ENCODE measurements at places on chromosomes 5 and 9.

GRCh38 chr5:132233081-132233480, 5.4 kb upstream of the P4HA2 start:
- DNase-seq, result no peak

DNA sequence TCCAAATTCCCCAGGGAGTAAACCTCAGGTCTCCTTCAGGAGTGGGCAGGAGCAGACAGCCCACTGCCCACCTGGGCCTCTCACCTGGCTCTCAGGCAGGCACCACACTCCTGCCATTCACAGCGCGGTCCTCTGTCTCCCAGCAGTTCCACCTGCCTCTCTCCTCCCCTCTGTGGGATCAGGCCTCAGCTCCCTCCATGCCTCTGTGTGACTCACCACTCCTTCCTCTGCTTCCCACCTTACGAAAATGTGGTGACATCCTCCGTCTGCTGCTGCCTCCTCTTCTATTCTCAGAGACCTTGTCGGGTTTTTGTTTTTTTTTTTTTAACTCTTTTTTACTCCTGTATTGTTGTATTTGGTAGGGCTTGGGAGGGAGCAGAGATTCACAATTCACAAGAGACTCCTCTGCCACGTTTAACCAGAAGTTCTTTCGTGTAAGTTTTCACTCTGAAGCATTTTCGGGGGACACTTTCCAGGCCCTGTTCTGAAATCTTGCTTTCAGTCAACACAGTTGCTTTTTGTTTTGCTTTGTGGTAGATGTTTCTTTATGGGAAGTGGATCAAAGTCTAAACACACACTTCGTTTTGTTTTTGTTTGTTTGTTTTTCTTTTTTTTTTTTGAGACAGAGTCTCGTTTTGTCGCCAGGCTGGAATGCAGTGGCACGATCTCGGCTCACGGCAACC, 21.1 kb upstream of the CDKN2AIPNL start:
- DNase-seq, result no peak

- peak; percentile 59 for DNase-seq
Measured at GRCh38 chr9:136201609-136202453, 3.1 kb downstream of the LHX3 start.

DNA sequence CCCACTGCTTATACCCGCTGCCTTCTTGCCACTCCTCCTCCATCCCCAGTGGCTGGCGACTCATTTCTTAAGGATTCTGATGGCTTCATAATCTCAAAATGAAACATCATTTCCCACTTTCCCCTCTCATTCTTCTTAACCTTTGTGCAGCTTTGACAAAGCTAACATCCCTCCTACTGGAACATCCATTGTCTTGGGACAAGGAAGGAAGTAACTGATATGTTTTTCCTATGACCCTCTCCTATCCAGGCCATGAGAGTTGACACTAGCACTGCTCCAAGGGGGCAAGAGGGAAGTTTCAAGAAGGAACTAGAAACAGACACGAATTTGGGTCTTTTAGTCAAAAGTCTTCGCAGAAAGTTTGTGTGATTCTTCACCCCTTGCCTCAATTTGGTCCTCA, 71.7 kb upstream of the SNX2 start:
- peak; percentile 50 for DNase-seq

DNA sequence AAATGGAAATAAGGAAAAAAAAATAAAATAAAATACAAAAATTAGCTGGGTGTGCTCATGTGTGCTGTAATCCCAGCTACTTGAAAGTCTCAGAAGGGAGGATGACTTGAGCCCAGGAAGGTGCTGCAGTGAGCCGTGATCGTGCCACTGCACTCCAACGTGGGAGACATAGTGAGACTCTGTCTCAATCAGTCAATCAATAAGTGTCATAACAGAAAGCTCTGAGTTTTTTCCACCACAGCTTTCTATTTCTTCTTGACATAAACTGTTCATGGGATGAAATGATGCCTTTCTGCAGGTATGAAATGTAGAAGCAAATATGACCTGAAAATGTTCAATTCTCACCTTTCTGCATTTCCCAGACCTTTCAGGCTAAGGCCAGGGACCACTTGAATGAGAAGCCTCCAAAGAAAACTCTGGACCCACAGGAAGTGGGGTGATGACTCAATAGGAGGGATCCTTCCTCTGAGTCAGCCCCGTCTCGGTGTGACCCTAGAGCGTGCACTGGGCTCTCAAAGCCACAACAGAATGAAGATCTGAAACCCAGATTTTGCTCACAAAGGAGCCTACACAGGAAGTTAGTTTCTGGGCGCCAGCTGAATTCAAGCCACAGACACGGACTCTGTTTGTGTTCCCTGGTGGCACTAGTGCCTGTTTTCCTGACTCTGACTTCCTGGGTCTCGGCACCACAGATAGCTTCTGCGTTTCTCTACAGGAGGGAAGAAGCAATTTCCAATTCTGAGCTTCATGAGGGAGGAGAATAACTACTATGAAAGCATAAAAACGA, 62.0 kb downstream of the ANKH start:
- DNase-seq, result peak; percentile 86

DNA sequence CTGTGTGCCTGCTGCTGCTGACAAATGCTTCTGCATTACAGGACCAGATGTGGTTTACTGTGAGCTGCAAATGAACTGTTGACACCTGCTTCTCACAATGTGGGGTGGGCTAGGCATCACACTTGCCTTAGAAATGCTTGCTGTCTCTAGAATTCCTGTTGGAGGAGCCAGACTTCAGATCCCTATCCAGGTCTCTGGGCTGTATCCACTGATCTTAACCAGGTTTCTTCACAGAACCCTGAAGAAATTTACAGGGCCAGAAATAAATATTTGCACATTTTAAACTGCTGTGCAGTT, 255.4 kb downstream of the FAM114A2 start:
- DNase-seq, result no peak

DNA sequence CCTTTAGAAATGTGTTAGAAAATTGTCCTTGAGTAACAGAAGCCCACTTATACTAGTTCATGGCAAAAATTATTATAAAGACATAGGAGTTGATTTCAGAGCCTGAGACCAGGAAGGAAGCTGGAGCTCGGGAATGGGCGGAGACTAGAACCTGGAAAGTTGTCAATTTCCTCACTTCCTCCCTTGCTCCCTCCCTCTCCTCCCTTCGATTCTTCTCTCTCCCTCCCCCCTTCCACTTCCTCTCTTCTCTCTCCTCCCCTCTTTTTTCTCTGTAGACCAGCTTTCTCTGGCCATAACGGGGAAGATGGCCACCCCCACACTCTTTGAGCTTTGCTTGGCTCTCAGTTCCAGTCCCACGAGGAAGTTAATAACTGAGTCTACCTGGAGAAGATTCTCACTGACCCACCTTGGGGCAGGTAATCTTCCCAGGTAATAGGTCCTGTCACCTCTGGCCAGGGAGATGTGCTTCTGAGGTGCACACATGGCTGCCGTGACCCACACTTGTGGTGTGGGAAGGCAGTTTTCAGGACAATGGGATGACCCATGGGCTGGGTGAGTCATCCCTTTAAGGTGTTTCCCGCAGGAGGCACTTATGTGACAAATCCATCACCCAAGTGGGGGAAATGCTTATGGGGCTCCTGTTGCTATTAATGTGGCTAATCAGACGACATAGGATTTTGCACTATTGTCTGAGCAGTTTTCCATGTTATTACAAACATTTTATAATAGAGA, 78.7 kb downstream of the HSPA4 start:
- DNase-seq, result peak; percentile 51

DNA sequence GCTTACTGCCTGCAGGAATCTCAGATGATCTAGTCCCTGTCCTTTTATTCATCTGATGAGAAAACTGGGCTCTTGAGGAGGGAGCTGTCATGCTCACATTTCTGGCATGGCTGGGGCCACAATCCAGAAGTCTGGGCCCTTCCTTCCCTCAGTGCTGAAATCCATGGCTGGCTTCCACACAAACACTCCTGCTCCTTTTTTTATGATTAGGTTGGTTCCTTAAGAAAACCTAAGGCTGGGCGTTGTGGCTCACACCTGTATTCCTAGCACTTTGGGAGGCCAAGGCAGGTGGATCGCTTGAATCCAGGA, 1.3 kb downstream of the ACER2 start:
- DNase-seq, result no peak

DNA sequence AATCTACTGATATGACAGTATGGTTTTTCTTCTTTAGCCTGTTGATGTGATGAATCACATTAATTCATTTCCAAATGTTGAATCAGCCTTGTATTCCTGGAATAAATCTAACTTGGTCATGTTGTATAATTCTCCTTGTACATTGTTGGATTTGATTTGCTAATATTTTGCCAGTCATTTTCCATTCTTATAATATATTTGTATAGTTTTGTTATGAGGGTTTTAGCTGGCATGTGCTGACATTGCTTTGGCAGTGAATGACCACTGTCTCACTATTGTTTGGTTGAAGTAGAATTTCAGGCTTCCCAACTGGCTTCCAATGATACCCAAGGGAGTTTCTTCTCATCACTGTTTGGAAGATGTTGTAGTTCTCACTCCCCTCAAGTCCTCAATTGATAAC, 983.0 kb upstream of the PTPRD start:
- no peak for DNase-seq

DNA sequence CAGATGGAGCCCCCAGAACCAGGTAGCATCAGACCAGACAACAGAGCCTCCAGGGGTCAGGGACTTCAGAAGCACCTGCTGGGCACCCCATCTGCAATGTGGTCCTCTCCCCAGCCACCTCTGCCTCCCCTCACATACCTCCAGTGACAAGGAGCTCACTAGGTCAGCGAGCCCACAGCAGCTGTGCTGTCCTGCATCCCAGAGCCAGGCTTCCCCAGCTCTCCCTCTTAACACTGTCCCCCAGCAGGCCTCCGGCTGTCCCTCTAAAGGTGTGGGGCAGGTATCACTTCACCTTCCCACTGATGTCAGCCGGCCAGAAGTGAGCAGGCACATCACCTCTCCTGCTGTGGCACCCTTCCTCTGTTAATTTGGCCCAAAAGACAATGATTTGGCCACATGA, 83.6 kb downstream of the LMX1B start:
- DNase-seq, result no peak

DNA sequence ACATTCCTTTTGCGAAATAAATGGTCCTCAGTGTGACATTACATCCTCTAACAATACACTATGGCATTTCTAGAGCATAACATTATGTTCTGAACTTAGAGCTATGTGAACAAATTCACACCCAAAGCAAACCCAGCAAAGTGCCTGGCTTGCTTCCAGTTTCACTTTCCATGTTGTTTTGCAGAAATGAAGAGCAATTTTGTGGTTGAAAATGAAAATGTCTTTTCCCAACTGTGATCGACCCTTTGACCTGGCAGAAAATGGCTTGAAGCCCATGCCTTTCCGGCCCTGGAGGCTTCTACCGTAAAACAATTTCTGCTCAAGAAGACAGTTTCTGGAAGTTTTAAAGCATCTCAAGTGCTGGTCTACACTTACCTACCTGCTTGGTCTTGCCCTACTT, 344.7 kb upstream of the RGMB start:
- DNase-seq, result no peak

DNA sequence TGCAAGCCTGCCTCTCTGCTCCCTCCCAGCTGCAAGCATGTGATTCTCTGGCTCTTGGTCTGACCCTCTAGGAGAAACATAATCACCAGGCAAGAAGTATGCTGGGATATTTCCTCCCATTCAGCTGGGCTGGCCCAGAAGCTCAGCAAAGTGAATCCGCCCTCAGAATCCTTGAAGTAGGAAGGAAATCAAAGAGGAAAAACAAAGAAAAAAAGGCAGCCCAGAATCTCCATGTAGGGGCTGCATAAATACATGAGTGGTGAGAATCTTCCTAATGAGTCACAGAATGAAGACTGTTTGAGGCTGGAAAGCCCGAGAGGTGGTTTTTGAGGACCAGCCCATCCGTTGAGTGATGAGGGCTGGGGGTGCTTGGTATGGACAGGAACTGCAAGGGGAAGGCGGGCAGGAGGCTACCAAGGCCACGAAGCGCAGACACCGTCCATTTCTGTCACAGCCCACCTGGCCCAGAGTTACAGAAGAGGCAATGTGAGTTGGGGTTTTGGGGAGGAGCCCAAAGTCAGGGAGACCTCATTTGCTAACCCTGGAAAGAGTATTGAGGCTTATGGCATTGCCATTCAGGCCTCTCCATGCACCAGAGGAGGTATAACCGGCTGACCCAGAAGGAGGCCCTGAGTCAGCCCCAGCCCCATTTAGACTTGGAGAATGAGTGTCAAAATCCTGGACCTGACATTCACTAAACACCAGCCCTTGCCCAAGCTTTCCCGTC, 33.4 kb upstream of the TGFBR1 start:
- DNase-seq, result peak; percentile 69

DNA sequence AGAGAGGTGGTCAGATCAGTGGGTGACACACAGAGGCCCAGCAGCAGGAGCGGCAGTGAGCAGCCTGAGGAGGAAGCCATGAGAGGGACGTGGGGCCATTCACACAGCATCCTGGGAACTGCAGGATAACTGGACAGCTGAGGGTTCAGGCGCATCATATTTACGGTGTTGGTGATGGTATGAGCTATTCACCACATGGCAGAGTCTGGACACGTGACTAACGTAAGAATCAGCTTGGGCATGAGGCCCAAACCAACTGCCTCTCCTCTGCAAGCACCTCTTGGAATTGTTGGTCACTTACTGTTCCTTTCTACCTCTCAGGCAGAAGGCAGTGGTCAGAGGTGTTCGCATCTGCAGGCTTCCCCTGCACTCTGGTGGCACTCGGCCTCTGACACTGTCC, 141.1 kb downstream of the ENTREP1 start:
- DNase-seq, result no peak

GRCh38 chr5:59222687-59223511, 640.0 kb downstream of the RAB3C start:
- DNase-seq, result no peak

DNA sequence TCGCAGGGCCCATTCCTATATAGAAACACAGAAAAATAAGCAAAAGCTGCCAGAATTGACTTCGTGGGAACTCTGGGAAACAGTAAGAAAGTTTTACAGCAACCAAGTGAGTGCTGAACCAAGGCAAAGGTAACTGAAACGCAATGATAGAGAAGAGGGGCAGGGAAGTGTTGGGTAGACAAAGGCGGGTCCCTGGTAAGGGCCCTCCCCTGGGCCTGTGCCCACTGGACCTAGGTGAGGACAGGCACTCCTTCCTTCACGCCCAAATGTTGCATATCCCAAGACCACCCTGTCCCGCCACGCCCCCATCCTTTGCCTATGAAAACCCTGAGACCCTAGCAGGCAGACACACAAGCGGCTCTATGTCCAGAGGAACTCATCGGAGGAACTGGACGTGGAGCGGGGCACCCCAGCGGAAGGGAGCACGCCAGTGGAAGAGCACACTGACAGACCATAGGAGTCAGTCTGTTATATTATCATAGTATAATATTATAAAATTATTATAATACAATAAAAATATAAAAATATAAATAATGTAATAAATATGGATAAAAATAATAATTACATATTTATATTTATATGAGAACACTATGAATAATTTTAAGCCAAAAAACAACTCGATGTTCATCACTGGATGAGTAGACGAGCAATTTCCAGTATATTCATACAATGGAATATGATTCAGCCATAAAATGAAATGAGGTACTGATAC, 27.9 kb downstream of the CDKN2A start:
- DNase-seq, result no peak

DNA sequence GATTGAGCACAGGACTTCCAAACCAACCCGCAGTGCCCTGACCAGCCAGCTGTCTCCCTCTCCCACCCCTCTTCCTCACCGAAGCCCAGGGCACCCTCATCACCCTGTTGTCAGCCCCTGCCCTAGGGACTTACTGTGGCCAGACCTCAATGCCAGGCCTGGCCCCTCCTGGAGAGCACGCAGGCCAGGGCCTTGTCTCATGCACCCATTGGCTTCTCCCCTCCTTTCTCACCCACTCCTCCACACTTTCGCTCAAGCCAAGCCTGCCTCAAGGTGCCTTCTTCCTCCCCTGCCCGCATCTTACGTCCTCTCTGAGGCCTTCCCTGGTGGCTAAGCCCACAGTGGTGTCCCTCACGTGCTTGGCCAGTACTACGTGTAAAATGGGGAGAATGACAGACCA, 33.3 kb upstream of the N4BP3 start:
- no peak for DNase-seq

GRCh38 chr5:153974131-153974812, 64.4 kb downstream of the FAM114A2 start:
- peak; percentile 66 for DNase-seq
